LNCaP clone FGC (cell line): ENCODE measurements at places on chromosomes 1 and 21.

DNA sequence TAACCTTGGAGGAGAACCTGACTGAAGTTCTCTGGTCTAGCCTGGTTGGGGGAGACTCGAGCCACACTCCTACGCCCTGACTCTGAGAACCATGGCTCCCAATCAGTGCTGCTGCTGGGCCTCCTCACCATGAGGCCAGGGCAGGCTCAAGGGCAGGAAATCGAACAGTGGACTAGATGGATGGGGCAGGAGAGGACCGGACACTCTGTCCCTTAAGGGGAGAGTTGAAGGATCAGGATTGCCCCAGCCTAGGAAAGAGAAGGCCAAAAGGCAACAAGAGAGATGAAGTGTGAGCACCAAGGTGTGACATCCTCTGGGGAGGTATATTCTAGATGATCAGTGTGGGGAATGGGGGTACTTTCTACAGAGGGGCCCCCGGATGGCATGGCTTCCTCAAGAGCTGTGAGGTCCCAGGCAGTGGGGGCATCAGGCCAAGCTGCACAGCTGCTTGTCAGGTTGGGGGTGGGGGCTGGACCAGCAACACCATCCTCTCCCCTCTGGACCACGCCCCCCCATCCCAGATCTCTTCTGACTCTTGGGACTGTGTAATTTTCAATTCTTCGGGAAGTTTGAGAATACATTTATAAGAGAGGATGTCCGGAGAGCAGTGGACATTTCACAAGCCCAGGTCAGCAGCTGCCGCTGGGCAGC is 34.0 kb downstream of the MX1 start:
- DNase-seq: no peak

DNA sequence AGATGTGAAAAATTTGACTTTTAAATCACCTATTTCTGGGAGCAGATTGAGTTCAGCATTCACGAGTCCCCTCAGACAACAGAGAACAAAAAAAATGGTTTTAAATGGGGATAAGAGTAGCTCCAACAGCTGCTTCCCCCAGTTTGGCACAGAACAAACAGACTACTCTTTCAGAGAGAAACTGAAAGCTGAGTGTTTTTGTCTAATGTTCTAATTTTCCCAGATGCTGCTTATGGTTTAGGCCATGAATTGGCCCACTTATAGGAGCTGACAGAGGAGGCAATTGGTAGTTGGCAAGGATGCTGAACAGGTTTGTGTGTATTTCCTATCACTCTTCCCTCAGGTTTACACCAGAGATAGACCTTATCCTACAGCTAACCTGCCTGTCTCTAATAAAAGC is 1637.4 kb upstream of the PRMT6 start:
- DNase-seq: no peak

DNA sequence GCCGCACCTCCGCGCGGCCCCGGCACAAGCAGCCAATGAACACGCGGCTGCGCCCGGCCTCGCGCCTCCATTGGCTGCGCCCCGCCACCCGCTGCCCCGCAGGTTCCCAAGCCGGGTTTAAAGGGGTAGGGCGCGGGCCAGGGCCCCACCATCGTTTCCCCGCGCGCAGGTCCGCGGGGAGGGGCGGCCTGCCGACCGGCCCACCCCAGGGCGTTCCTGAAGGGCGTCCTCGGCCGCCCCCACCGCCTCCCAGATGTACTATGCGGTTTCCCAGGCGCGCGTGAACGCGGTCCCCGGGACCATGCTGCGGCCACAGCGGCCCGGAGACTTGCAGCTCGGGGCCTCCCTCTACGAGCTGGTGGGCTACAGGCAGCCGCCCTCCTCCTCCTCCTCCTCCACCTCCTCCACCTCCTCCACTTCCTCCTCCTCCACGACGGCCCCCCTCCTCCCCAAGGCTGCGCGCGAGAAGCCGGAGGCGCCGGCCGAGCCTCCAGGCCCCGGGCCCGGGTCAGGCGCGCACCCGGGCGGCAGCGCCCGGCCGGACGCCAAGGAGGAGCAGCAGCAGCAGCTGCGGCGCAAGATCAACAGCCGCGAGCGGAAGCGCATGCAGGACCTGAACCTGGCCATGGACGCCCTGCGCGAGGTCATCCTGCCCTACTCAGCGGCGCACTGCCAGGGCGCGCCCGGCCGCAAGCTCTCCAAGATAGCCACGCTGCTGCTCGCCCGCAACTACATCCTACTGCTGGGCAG is at the start of gene OLIG1:
OLIG1 (plus strand) TSS at position 148 of the 750 bp plus-strand sequence; CDS start at position 254, 106 bp downstream.
- no peak for DNase-seq

DNA sequence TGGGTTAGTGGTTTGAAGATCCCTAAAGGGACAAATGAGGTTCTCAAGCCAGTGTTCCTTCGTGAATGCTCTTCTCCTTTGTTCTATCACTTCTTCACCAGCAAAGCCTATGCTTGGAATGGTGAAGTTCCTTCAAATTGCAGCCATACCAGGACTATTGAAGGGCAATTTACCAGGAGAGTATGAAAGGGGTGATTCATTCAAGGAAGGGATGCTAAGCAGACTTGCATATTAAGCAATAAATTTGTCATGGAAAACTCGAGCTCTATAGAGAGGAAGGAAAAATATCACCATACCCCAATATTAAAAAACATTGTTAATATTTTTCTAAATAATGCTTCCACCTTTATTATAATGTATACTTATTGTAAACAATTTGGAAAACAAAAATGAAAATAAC is 9.3 kb upstream of the TSNAX start:
- DNase-seq: no peak

DNA sequence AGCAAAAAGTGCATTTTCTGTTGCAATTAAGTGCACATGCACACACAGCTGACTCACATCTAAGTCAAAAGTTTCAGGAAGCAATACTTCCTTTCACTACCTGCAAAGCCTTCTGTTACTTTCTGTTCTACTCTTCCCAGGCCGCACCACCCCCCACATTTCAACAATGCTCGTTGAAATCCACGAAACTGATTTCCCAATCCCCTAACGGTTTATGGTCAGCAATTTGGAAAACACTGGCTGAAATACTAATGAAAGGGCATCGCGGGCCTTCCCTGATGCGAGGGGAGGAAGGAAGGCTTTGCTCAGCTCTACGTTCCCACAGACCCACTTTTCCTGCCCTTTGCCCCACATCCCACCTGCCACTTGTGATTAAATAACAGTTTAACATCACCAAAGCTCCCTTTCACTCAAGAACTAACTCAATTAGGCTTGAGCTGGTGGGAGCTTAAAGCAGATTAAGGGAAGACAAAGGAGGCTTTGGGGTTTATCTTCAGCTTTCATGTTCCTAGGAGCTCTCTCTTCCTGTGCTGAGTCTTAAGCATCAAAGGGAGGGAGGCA is 243.2 kb upstream of the RAB4A start:
- no peak for DNase-seq
